ENCODE measurements at places on chromosomes 3 and 15.

GRCh38 chr3:120450600-120451271, at the start of gene FSTL1:
FSTL1 (minus strand) TSS chr3:120450992; CDS start chr3:120450746, 246 bp downstream.
- DNase-seq = no peak

DNA sequence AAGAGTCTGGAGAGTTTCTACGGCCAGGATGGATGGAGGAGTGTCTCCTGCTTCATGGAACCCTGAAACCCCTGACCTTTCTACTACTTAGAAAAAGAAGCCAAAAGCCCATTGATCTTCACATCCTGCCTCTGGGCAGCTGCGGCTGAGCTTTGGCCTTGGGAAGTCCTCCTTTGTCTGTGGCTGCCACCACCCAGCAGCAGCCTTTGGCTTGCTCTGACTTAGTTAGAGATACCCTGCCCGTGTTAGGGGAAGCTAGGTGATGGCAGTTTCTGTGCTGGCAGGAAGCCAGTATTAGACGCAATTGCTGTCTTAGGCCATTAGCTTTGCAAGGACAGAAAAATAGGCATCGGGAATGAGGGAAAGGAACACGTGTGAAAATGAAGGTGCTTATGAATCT, 18.8 kb downstream of the APH1B start:
- no peak for DNase-seq

DNA sequence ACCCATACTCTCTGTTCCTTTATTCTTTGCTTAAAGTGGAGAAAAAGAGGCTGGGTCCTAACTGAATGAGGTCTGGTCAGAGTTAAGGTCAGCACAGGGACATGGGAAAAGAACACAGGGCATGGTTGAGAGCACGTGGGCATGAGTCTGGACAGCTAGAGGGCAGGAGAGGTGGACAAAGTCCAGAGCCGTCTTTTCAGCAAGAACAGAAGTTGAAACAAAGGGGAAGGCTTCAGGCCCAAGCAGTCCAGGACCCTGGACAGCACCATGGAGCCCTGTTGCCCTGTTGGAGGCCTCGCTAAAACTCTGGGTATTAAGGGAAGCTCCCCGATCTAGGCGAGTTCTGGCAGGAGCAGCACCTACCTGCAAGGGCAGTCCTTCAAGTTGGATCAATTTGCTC, 50.7 kb downstream of the XYLB start:
- no peak for DNase-seq

DNA sequence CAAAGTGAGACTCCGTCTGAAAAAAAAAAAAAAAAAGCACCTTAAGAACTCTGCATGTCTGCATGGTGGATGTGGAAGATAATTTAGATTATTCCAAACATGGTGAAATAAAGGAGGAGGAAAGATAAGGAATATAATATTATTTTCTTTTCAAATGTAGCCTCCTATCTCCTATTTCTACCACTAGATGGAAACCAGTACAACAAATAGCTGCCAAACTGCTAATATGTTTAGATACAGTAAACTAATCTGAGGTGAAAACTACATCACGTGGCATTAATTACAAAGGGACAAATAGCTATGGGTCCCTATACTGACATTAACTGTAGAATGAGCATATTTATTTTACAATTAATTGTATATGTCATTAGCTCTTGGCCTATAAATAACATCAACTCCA, 197.8 kb downstream of the TBC1D5 start:
- DNase-seq = no peak

DNA sequence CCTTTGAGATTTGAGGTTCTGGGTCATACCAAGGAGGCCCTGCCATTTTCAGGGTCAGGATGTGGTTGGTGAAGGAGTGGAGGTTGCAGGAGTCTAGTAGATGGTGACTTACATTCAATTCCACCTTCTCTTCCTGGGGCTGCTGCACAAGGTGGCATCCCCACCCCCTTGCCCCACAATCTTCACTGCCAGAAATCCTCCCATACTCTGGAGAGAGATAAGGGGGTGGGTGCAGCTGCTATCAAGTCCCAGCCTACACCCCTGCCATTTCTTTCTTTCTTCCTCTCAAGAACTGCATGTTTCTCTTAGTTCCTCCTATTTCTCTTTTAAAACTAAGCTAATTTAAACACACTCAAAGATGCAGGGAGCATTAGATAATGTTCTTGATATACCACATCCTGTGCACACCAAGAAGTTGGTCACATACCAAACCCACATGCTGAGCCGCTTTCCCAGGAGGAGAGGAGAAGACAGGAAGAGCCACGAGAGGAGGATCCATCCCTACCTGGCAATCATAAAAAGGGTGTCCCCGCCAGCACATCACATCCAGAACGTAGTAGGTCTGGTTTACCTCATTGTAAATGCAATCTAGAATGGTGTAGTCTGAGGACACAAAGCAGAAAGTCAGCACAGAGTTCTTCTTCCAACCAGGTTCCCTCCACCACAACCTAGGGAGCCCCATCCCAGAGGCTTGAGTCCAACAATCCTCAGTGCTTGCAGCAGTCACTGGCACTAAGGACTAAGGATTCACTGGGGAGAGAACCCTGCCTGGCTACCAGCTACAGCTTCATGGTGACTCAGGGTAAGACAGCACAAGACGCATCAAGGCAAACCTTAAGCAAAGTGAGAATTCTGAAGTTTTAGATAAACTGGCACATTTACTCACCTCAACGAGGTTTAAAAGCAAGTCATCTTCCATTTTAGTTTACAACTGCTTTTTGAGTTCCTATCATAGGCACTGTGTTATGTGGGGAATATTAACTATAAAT, 18.5 kb downstream of the SNUPN start:
- DNase-seq = no peak

DNA sequence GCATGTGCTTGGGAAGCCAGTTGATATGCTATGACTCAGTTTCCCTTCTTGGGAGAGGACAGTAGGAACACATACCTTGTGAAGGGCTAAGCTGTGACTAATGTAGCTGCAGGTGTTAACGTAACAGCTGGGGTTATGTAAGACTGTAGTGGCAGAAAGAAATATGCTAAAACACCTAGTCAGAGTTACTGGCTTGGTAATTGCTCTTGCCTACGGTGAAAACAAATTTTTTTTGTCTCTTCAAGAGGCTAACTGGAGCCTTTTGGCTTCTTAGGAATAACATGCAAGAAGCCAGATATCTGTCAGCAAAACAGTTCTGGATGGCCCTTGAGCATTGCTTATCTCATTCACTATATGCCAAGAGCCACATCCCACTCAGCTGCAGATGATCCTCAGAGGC, 1.4 kb downstream of the MAPKBP1 start:
- DNase-seq = no peak

DNA sequence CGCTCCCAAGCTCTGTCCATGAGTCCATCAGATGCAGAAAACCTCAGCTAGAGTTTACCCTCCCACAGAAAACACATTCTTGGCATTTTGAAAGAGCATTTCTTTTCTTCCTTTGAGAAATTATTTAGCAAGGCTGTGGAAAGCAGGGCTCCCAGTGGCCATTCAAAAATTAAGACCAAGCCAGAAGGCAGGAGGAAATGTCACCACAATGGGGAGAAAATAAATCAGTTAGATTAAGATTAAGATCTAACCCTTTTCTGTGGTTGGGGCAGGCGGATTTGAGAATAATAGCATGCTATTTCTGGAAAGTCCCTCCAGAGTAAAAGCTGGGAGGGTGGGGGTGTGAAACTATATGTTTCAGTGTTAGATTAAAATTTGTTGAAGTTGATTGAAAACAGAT, 20.2 kb downstream of the LRIG1 start:
- peak; percentile 21 for DNase-seq

DNA sequence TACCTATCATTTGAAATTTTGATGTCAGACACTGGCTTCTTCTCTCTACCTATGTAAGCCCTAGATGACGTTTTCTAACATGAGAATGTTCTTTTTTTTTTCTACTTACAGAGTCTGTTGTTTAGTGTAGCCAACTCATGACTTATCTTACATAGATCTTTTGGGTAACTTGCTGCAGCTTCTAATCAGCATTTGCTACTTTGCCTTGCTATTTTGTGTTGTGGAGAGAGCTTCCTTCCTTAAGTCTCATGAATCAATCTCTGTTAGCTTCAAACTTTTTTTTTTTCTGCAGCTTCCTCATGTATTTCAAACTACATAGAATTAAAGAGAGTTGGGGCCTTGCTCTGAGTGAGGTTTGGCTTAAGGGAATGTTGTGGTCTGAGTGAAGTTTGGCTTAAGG, 568.7 kb upstream of the BCHE start:
- no peak for DNase-seq

- no peak for DNase-seq
These were observed 26.4 kb upstream of the SLC30A4 start for GRCh38 chr15:45548753-45549520.

DNA sequence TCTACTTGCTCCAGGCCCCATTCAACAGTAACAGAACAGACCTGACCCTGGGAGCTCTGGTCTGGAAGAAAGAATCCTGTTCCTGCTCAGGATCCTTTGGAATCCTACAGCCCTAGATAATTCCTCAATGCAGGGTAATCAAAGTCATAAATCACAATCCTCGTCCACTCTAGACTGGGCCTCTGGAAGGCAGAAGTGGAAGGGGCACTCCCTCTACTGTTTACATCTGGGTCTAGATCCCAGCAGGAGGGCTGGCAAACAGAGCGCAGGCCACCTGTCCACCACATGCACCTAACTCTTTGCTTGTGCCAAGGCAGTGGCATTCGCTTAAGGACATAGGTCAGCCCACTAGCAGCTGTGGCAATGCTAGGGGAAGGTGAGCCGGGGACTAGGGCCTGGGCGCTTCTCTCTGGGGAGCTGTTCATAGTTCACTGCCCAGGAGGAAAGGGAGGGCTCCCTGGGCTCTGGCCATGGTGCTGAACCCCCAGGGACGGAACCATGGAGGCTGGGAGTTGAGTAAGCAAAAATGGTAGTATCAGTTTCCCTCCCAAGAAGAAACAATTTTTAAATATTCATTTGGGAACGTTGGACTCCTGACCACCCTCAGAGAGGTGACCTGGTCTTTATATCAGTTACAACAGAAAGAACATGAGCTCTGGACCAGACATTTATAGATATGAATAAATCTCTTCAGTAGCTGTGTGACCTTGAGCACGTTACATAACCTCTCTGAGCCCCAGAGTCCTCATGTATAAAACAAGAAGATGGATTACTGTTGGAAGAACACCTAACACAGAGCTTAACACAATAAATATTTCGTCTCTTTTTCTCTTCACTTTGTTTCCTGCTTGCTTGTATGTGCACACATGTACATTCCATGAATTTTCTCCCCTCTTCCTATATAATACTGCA, 90.2 kb downstream of the NTRK3 start:
- no peak for DNase-seq

- no peak for DNase-seq
These were observed 30.1 kb upstream of the KY start for GRCh38 chr3:134680796-134681521.

GRCh38 chr3:41222501-41222900, 23.2 kb downstream of the CTNNB1 start:
- no peak for DNase-seq

Measured in stimulated activated naive CD4-positive, alpha-beta T cell (primary cell).